Activated T-cell treated with anti-CD3 and anti-CD28 coated beads, Interleukin-2, amount 50 U/mL, for 4 hours (primary cell): ENCODE measurements at places on chromosomes 2 and 18. TPM values are rescaled to one million over a fixed set of nuclear protein-coding genes. Genes with fewer than 3 reads are reported as not detected.

The CNTNAP5 gene
- total RNA-seq, result not detected

The RGPD4 gene
- total RNA-seq, result 0.08 TPM

The POTEI gene
- not detected for total RNA-seq

The KIF1A gene
- total RNA-seq, result 4.5 TPM

The RBM45 gene
- 14.9 TPM for total RNA-seq

The AQP12B gene
- total RNA-seq, result not detected

The VIL1 gene
- total RNA-seq, result 0.11 TPM

The TRIM43 gene
- not detected for total RNA-seq

The TSPYL6 gene
- not detected for total RNA-seq

The PLCD4 gene
- 0.40 TPM for total RNA-seq

The ARMC9 gene
- 6.4 TPM for total RNA-seq

The TDRD15 gene
- total RNA-seq, result not detected

The MAP3K19 gene
- not detected for total RNA-seq

The WIPF1 gene
- total RNA-seq, result 101 TPM

The LOXHD1 gene
- not detected for total RNA-seq

The RNF125 gene
- 16.0 TPM for total RNA-seq

The KCNS3 gene
- not detected for total RNA-seq

The CD302 gene
- 0.63 TPM for total RNA-seq

The CTDSP1 gene
- 42.8 TPM for total RNA-seq

The PMAIP1 gene
- 79.7 TPM for total RNA-seq

The CHRND gene
- total RNA-seq, result not detected

The POTEJ gene
- total RNA-seq, result not detected

The RAPGEF4 gene
- total RNA-seq, result 0.20 TPM

The HOXD12 gene
- not detected for total RNA-seq

The HOXD13 gene
- not detected for total RNA-seq

The SMAD4 gene
- total RNA-seq, result 59.6 TPM
